Tongue (tissue), 3 donors: ENCODE measurements at places on chromosomes 6 and 20.
A peak's percentile ranks its signal among the peaks of the same experiment; 100 is the strongest.

DNA sequence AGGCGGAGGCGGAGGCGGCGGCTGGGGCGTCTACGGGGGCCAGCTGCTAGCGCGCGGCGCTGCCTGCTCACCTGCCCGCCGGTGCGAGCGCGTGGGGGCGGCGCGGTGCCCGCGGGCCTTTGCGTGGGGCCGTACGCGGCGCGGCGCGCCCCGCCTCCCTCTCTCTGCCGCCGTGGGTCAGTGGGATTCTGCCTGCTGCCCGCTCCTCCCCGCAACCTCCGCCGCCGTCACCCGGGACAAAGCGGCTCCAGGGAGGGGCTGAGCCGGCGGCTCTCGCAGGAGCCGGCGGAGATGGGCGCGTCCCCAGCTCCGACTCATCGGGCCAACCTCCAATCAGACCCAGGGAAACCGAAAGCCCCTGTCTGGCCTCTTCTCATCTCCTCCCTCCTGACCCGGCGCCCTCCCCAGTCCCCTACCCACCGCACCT lies at the start of gene RCAN2:
Gene RCAN2, minus strand, starts transcription at position 249 of the 427 bp plus-strand sequence.
- peak; percentile 72 for DNase-seq

- no peak for DNase-seq
Observed at GRCh38 chr6:34017106-34017805, 128.6 kb downstream of the GRM4 start.

DNA sequence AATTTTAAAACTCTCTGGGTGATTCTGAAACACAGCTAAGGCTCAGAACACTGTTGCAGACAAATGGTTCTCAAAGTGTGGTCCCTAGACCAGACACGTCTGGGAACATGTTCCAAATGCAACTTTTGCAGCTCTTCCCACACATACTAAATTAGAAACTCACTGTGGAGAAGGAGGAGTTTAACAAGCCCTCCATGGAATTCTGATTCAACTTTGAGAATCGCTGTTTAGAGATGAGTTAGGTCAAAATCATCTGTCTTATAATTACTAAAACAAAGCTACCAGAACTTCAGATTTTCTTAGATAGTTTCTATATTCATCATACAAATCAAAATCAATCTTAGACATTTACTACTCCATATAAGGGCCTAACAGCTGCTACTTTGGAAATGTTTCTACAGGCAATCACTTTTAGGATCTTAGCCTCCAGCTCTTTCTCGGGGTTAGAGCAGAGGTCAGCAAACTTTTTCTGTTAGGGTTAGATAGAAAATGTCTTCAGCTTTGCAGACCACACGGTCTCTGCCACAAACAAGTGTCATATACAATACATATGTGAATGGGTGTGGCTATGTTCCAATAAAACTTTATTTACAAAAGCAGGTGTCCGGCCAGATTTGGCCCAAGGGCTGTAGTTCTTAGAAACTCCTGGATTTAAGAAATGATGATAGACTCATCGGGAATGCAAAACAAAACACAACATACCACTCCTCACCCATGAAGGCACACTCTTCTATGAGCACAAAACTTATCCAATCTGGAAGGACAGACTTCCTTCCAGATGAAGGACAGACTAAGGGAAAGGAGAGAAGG lies 50.0 kb upstream of the ARHGAP18 start:
- DNase-seq = no peak

DNA sequence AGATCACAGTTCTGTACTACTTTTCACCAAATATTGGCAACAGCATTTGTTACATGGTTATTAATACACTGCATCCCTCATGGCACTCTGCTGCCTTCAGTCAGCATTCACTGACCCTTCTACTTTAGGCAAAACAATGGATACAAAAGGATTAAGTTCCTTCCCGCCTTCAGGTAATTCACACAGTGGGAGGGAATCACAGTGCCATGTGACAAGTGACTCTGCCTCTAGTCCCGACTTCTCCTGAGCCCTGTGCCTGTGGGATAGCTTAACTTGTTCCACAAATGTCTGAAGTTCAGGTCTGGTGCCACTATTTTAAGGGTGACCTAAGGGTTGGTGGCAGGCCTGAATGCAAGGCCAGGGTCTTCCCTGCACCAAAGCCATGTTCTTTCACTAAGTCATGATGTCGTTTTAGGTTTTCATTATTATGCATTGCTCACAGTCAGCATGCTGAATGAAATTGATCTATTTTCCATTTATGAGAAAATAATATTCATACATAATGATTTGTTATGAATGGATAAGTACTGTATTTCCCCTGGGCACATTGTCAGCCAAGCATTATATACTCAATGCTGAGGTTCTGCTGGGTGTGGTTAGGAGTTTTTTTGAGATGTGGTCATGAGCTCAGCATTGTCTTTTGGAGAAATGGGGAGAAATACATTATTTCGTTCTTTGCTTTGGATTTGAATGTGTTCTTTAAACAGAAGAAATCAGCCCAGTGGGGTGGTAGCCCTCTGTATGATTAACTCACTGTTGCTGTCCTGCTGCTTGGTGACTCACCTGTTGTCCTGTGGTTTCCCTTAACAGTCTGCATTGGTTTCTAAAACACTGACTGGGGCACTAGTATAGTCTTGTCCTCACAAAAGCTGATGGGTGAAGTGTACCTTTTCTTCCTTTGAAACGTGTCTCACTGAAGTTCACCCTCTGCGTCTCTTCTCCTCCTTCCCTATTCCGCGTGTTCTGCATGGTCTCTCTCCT lies 66.4 kb downstream of the AFDN start:
- no peak for DNase-seq

DNA sequence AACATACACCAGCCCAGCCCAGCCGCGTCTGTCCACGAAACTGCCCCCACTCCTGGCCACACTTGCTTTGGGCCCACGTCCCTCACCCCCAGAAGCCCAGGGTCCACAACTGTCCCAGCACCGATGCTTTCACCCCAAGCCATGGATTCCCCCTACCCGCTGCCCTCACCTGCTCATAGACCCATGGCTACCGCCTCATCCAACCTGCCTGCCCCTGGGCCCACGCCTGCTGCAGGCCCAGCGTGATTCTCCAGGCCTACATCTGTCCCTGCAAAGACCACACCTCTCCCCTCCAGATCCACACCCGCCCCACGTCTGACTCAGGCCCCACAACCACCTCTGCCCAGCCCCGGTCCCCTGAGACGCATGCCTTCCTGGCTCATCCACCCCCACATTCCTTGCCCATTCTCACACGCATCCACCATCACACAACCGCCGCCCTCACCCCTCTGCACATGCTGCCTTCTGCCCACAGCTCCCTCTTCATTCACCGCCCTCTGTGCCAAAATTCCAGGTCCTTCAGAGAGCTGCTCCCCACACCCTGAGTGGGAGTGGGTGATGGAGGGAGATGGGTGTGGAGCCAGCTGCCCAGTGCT lies 86.7 kb downstream of the GRM4 start:
- no peak for DNase-seq

DNA sequence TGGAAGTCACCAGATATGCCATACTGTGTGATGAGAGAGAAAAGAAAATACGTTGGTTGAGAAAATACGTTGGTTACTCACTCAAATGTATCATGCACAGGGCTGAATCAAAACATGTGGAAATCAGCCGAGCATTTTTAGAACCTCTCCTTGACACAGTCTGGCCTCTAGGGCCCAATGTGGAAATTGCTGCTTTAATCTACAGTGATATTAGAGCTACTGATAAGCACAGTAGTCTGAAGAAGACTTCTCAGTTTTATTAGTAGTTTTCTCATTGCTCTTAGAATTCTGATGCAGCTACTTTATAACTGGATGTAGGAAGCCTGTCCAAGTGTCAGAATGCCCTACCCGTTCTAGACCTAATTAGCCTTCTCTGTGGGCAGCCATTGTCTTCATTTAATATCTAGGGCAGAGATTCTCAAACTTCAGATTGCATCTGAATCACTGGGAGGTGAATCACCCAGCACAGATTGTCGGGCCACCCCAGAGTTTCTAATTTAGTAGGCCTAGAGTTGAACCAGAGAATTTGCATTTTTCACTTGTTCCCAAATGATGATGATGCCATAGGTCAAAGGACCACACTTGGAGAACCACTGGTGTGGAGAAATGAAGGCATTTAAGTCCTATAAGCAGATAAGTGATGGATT lies 229.1 kb downstream of the PLCB1 start:
- no peak for DNase-seq

DNA sequence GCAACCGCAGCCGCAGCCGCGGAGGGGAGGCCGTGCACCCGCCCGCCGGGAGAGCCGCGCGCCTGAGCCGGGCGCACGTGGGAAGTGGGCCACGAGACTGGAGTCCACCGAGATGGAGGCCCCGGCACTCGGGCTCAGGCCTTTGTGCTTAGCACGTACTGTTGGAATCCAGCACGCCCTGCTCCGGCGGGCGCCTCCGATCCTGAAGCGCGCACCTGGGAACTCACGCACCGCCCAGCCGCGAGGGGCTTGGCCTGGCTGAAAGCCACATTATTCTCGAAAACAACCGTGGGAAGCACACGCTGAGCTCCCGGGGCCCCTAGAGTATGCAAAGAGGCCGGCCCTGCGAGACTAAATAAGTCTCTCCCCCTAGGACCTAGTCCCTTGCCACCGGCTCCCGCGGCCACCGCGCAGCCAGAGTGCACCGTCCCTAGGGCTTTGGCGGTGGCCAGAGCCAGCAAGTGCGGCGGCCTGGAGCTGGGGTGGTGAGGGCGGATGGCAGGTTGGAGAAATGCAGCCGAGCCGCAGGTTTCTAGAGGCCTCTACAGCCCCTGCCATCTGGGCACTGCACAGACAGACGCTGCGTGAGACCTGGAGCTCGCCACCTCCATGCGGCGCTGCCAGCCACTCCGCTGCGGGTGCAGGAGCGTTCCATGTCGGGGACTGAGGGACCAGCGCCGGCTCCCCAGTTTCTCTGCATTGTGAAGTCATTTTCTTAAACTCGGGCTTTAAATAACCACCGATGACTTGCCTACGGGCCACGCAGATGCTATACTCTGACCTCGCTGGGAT lies 42.0 kb upstream of the LY86 start:
- DNase-seq = peak; percentile 68

GRCh38 chr6:125050663-125051318 lies 88.6 kb downstream of the RNF217 start:
- DNase-seq = peak; percentile 40

- peak; percentile 64 for DNase-seq
Observed at GRCh38 chr6:89146718-89147700, 1.2 kb downstream of the PM20D2 start.

DNA sequence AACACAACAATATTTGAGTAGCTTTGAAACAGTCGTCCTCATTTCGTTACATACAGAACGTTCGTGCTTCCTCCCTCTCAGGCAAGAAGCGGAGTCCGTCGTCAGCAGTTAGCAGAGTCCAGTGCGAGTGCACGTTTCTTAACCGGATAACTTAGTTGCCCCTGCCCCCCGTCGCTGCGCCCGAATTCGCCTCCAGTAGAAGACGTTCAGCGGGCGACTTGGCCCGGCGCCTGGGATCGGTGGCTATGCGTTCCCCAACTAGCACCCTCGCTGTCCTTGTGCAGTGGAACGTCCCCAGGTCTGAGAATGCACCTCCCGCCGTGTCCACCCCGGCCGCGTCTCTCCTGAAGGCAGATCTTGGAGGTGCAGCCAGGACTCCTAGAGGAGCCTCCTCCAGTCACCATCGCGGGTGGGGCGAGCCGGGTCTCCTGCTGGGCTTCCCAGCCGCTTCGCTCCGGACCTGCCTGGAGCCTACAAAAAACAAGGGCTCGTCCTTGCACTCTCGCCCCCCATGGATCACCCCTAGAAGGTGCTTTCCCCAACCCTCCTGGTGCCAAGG lies 910 bp upstream of the PCSK2 start:
- DNase-seq = peak; percentile 9

DNA sequence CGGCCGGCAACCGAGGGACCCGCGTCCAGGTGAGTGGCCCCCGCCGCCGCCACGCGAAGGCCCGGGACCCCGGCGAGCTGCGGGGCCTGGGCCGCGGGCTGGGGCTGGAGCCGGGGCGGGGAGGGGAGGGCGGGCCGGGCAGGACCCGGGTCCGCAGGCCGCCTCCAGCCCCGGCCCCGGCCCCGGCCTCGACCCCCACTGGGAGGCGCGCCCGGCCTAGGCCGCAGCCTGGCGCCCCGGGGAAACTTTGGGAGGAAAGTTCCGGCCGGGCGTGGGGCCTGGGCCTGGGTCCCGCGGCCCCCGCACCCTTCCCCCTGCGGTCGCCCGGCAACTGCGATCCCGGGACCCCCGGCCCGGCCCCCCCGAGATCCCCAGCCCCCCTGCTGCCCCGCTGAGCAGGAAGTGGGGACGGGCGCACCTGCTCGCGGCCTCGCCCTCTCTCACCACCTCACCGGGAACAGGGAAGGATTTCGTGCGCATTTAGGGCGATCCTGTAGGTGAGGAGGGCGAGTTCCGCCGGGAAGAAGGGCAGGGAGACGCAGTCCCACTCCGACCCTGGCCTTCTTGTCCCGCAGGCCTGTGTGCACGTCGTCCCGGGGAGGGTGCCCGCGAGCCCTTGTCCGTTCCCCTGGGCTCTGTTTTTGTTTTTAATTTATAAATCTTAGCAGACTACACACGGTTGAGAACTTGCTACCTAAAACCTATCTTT lies 402 bp downstream of the OSBPL2 start:
- no peak for DNase-seq

GRCh38 chr6:122052346-122052900 lies 347.0 kb upstream of the HSF2 start:
- DNase-seq = peak; percentile 57
